ENCODE measurements at places on chromosomes 7 and 10. TPM values are rescaled to one million over a fixed set of nuclear protein-coding genes. Genes with fewer than 3 reads are reported as not detected.

- DNase-seq, result no peak
These were observed 132.2 kb downstream of the CD36 start for GRCh38 chr7:80770675-80771081.

DNA sequence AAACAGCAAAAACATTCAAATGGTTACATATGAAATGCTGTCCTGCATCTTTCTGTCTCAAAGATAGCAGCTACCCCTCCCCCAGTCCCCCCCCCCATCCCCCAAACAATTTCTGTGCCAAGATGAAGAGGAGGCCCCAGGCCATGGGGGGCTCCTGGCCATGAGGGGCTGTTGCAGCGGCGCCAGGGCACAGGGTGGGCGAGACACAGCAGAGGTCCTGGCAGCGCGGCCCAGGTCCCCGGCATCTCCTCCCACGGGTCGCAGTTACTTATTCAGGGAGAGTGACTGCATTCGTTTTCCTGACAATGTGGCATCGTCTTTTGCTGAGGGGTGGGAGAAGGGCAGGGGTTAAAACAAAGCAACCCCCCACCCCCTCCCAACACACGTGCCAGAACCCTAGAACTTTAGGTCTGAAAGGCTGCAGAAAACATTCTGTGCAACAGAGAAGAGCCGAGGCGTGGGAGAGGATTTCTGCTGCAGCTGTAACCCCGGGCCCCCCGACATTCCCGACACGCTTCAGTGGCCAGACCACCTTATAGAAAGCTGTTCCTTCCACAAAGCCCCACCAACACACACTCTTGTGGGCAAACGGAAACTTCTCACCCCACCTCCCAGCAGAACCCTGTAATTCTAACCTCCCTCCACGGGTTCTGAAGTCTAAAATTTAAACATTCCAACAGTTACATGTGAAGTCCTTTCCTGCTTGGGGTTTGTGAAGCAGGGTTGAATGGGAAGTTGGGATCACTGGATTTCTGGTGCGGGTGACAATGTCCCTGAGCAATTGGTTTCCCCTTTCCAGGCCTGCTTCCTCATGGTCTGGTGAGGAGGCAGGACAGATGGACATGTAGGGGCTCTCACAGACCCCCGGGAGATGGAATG is 11.7 kb downstream of the PDAP1 start:
- DNase-seq, result no peak

DNA sequence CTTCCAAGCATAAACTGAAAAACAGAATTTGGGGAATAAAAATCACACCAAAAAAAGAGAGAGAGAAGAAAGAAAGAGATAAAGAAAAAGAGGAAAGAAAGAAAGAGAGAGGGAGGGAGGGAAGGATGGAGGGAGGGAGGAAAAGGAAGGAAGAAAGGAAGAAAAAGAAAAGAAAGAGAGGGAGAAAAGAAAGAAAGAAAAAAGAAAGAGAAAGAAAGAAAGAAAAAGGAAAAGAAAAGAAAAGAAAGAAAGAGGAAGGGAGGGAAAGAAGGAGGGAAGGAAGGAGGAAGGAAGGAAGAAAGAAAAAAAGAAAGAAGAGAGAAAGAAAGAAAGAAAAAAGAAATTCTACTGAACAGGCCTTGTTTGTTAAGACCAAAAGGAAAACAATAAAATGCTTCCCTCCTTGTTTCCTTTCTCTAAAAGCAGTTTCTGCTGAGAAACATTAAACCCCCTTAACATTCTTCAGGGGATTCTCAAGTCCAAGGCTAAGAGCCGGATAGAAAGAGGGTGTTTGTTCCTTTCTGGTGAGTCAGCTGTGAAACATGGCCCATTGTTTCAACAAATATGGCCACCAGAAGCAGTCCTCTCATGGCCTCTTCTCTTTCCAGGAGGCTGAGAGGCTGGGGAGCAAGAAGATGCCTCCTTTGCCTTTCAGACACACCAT is 46.9 kb upstream of the GPAM start:
- DNase-seq, result no peak

- DNase-seq, result no peak
These were observed 193.7 kb downstream of the RNLS start for GRCh38 chr10:88389456-88389855.

DNA sequence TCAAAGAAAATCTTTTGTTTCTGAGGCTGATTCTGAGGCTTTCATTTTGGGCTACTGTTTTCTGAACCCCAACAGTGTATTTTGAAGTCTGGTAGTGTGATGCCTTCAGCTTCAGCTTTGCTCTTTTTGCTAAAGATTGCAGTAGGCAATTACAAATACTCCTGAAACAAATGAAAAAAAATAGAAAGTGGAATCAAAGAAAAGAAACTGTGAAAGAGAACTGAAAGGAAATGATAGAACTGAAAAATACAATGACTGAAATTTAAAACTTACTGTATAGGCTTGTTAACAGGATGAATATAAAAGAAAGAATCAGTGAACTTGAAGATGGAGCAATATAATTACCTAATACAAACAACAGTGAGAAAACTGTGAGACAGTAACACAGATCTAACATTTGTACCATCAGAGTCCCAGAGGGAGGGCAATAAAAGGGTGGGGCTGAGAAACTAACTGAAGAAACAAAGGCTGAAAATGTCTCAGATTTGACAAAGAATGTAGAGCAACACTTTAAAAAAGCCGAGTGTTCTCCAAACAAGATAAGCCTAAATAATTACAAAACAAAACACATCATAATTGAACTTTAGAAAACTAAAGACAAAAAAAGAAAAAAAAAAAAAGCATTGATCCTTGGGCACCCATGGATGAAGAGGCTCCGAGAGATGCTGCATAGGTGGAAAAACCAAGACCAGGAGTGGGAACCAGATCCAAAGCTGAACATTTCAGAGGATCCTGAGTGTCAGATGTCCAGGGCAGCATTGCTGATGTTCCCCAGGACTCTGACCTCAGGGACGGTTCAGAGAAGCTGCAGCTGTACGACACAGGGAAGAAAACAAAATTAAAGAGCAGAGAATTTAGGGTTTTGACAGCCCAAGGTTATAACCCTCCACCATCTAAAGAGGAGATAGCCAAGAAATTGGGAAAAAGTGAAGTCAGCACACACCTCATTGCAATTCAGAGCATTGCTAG is 223.2 kb upstream of the IGFBP3 start:
- DNase-seq, result no peak

- no peak for DNase-seq
These were observed 102.5 kb upstream of the APBB1IP start for GRCh38 chr10:26335574-26336093.

DNA sequence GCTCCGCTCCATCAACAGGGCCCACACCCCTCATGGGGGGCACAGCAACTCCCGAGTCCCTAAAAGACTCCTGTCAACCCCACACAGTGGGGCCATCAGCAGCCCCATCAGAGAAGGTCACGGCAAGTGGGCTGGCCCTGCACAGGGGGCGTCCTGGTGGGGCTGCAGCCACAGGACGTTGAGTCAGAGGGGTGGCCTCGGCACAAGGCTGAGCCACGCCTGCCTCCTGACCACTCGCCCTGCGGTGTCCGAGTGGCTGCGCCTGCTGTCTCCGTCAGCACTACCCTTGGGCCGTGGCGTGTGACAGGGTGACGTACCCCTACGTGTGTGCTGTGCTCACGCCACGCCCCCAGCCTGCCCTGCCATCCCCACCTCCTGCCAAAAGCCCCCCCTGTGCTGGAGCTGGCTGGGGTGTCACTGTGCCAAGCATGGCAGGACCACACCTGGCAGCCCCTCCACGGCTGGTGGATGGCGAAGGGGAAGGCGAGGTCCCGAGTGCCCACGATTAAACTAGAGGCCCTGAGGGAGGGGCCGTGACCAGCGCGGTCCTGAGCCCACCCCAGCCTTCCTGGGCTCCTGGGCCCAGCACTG is 26.0 kb upstream of the NKX6-2 start:
- DNase-seq, result no peak

GRCh38 chr7:33764752-33765451 is 140.4 kb upstream of the BMPER start:
- DNase-seq, result no peak

DNA sequence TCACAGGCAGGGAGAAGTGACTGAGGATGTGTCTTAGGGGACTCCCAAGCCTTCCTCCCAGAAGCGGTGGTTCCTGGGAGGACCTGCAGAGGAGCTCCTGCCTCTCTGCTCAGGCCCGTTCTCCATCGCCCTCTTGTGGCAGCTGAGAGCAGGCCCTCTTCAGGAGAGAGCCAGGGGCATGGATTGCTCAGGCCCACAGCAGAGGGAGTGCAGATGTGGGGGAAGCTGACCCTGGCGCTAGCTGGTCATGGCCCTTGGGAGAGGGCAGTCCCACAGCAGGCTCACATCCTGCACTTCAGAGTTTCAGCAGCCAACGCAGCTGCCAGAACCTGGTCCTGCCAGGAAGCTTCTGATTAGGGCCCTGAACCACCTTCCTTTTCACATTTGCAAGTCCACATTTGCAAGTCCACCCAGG is 94.8 kb upstream of the TARP start:
- DNase-seq, result no peak

DNA sequence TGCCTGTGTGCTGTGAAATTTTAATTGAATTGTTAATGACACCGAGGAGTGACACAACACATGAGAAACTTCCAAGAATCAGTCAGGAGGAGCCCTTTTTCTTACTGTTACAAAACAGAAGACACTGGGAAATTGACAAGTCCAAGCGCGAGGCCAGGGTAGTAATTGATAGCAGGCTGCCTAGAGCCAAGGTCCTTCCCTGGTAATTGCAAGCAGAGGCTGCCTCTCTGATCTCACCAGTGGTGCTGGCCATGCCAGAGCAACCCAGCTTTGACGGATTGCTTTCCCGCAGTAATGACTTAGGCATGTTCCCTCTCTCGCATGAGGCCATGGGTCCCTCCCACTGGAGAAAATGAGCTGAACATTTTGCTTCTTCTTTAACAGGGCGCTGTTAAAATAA is 111.5 kb downstream of the LRMDA start:
- peak; percentile 14 for DNase-seq

DNA sequence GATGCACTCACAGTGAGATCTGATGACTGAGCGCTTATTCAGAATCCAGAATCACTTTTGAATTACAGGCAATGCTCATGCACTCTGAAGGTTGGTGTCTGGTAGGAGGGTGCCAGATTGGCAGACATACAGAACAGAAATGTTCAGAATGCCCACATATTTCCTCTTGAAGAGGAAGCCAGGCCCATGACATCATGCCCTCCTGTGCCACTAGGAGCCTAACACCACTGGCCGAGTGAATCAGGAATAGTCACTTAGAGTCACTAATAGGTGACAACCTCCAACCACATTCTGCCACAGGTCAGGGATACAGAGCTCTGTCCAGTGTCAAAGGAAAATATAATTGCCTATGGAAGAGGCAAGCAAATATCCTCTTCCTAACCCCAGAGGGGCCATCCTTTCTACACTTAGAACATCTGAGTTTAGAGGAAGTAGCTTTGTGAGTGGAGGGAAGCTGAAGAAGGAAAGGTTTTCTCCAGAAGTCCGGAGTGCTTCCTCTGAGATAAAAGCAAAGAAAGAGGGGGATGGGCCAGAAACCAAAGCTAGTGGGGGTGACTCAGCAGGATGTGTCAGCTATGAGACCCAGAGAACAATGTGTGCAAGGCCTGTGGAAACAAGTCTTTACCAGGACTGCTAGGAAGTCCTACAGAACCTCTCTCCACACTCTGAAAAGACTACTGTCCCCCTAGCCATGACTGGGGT is 838.8 kb downstream of the GRID1 start:
- DNase-seq, result no peak

DNA sequence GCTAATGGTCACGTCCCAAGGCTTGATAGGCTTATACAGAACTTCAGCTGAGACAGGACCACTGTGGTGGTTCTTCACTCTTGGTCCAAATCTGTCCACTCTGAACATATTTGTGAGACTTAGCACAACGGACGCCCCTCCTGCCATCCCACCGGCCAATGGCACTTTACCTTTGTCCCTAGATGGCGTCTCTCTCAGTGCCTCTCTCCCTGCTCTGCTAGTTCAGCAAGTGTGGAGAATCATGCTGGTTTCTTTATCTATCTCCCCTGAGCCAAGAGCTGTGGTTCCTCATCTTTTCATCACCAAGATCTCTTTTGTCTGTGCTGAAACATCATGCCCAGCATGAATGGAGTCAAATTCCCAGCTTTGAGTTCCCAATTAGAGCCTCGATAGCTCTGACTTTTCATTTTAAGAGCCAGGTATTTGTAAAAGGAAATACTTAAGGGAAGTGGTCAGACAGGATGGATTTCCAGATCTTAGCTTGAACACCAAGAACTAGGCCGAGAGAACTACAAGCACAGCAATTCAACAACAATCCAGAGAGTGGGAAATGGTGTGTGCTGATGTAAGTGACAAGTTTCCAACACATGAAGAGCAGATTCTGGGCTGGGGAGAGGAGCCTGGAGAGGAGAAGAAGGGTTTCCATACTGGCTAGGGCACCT is 69.5 kb downstream of the ZNF800 start:
- DNase-seq, result no peak

- DNase-seq, result no peak
These were observed 29.4 kb upstream of the ANAPC16 start for GRCh38 chr10:72186258-72186981.

DNA sequence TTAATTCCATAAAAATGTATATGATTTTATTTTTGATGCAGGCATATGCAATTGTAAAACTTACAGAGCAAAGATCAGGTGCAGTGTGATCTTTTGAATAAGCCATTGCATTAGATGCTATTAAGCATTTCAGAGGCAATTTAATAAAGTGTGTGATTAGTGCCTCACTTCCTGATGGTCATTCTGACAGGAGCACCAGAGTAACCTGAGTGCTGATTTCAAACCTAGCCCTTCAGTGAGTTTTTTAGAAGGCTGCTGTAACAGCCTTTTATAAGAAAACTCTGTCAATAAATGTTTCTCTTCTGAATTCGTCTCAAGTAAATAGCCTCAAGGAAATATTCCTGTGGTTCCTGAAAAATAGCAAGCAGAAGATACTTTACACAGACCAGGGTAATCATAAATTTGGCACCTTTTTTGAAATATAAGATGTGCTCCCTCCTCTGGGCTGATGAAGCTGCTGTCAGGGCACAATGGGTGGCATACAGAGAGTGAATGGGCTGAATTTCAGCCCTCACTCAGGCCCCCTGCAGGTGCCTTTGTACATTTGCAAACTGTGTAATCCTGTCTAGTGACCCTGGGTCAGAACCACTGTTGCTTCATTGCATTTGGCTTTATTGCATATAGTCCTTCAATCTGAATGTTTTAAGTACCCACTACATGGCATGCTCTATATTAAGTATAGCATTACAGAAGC is 193.7 kb upstream of the CSTF2T start:
- no peak for DNase-seq

The FAM25A gene
- total RNA-seq, result not detected

The EBF3 gene
- total RNA-seq, result 29.4 TPM

The SPDYE2 gene
- total RNA-seq, result 0.16 TPM

The ADAM8 gene
- 3.0 TPM for total RNA-seq

The C10orf67 gene
- not detected for total RNA-seq

Data from urinary bladder (tissue), 4 donors.